Eye (tissue), 1 donor: ENCODE measurements at places on chromosomes 3 and 15.
A peak's percentile ranks its signal among the peaks of the same experiment; 100 is the strongest.

- DNase-seq, result no peak
Observed at GRCh38 chr3:55720614-55721013, 233.5 kb upstream of the WNT5A start.

DNA sequence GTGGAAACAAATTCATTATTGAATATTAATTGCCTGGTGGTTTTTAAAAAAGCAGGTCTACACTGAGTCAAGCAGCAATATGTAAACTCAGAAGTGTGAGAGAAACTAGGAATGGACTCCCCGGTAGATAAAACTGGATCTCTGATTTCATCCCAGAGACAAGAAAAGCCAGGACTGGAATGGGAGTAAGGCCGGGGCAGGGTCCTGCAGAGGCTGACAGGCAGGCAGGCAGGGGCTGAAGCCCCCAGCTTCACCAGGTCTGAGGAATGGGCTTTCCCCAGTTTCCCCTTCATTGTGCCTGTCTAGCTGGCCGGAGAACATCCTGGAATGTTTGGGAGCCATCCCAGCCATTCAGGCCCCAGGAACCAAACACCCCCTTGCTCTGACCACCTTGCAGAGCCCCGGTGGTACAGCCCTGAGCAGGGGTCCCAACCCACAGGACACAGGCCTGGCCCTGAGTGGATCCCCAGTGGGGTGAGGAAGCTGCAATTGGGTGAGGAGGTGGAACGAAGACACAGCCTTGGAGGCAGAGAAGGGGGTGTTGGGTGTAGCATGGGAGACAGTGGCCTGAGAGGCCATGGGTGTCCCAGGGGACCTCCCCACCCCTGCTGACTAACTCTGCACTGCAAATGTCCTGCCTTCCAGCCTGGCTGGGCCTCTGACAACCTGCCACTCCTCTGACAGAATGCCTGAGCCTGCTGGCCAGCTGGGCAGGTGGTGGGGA, 31.7 kb upstream of the XYLB start:
- no peak for DNase-seq

- no peak for DNase-seq
Observed at GRCh38 chr15:27490867-27491595, 520.0 kb downstream of the GABRG3 start.

DNA sequence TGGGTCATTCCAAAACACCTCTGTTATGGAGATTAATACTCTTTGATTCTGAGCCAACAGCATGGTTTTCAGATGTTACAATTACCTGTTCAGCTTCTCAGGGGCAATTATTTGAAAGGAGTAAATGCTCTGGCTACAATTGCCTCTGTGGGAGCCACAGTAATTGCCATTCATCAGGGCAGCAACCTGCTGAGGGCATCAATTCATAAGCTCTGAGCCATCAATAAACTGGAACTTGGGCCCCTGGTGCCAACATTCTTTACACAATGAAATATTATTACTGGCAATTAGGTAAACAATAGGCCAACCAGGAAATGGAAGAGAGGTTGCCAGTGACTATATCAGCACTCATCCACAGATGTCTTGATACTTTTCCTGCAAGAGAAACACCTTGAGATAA, 660.8 kb downstream of the MECOM start:
- peak; percentile 50 for DNase-seq

DNA sequence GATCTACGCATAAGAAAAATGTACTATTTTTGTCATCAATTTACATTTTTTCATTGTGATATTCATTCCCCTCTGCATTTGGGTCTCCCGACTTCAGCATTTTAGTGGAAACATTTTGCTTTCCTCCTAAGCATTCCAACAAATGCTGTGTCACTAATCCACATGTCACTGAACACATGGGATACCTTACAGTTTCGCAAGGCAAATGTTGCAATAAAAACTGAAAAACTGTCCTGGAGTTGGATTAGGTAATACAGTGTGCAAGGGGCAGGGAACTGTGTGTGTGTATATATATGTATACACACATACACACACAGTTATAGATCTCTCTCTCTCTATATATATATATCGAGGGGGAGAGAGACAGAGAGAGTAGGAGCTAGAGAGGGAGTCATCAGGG, 632.2 kb downstream of the MAGI1 start:
- DNase-seq, result no peak

- no peak for DNase-seq
Observed at GRCh38 chr15:33959844-33960548, 8.3 kb upstream of the CHRM5 start.

- DNase-seq, result no peak
Observed at GRCh38 chr3:87491843-87492242, 215.5 kb upstream of the POU1F1 start.

DNA sequence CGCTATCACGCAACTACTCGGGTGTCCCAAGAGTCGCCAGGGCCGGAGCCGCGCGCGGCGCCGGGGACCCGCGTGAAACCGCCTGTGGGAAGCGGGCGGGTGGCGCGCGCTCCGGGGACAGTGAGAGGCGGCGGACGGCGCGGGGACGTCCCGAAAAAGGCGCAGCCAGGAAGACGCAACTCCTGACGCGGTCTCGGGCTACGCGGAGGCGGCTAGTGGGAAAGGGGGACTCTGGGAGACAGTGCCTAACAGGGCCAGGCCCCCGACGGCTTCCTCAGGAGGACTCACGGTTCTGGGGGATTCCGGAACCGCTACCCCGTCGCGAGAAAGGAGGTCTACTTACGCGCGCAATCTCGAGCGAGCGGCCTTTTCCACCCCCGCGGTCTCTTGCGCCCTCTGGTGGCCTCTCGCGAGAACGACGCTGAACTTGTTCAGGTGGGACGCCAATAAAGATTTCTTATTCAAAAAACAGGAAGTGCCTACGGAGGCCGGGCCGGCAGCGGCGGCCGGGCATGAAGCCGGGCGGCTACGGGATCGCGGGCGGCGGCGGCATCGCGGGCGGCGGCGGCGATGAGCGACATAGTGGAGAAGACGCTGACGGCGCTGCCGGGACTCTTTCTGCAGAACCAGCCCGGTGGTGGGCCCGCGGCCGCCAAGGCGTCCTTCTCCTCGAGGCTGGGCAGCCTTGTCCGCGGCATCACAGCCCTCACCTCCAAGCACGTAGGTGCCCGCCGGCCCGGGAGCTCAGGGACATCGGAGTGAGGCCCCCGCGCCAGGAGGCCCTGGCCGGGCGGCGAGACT, at the start of gene AP4E1:
Gene AP4E1 (plus strand): TSS at position 475 of the 801 bp plus-strand sequence. CDS start 96 bp downstream, at position 571.
- DNase-seq, result peak; percentile 99

DNA sequence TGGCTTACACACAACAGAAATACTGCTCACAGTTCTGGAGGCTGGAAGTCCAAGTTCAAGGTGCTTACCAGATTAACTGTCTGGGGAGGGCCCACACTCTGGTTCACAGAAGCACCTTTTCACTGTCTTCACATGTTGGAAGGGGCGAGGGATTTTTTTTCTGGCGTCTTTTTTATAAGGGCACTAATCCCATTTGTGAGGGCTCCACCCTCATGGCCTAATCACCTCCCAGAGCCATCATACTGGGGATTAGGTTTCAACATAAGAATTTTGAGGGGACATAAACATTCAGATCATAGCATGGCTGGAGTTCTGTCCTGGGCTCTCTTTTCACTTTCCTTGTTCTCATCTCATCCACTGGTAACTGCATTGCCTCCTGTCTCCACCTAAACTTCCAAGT, 63.5 kb downstream of the IGF1R start:
- DNase-seq, result no peak

GRCh38 chr15:52523192-52523591, 5.5 kb downstream of the MYO5A start:
- DNase-seq, result no peak

- DNase-seq, result no peak
Observed at GRCh38 chr15:101686718-101687117, 34.5 kb upstream of the TM2D3 start.

- DNase-seq, result no peak
Observed at GRCh38 chr3:4474683-4475490, 7.8 kb upstream of the SUMF1 start.

DNA sequence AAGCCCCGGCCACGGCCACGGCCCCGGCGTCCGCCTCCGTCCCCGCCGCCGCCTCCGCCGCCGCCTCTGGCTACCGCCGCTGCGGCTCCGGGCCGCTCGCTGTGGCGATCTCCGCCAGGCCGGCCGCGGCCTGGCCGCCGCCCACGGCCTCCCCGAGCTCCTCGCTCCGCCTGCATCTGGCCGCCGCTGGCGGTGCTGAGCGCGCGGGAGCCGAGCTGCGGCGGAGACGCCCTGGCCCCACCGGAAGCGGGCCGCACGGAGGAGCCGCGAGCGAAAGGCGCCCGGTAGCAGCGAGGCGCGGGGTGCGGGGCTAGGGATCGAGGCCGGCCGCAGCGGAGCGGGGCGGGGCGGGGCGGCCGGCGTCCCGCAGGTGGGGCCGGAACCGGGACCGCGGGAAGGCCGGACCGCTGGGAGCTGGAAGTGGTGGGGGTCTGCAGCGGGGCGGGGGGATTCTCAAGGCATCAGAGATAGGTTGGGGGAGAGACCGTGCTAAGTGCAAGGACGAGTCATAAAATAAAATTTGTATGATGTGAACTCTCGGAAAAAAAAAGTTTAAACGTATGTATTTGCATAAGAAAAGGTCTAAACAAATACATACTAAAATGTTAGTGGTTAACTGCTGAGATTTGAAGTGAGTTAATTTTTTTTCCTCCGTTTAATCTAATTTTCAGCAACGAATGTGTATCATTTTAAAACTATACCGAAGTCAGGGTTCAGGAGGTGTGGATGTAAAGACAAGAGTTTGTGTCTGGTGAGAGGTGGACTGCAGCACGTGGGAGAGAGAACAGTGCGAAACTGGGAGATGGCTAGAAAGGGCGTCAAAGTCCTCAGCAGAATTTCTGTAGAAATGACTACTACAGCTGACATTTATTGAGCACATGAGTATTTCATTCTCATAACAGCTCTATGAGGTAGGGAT, at the start of gene AVEN:
Gene AVEN (minus strand): TSS at position 334 of the 919 bp plus-strand sequence. CDS start 158 bp downstream, at position 176.
- peak; percentile 78 for DNase-seq

DNA sequence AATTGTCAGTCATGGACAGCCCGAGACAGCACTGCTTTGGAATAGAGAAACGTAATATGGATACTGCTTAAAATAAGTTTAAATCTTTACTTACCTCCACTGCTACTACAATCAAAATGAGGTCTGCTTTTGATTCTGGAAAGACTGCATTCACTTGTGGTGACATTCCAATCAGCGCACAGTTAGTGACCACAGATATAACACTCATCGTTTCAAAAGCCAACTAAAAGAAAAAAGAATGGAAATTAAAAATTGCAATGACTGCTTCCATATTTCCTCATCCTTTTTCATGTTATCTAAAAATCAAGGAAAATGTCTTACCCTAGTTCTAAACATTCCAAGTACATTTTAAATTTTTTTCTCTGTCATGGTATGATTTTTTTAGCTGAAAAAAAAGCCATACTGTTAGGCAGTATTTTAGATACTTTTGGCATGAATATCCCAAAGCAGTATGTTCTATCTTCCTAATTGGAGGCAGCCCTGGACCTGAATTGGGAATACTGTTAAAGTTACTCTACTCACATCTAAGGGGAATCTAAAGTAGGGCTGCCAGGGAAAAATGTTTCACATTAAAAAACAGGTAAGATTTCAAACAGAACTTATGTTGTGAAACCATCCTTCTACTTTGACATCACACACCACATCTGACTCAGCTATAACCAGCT, 72.1 kb downstream of the ANO10 start:
- no peak for DNase-seq

DNA sequence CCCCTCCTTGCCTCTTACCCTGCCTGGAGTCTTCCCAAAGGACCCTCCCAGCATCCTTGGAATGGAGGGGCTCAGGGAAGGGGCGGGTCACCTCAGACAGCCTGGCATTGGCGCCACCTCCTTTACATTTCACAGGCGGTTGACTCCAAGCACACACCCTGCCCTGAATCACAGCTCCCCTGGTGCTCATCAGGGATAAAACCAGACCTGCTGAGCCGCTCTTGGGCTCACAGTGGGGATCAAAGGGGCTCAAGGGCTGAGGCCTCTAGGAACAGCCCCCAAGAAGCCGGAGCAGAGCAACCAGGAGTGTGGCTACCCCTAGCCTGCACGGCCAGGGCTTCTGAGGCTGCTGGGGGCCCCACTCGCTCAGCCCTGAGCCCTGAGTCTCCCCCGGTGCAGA, 16.6 kb downstream of the LINGO1 start:
- no peak for DNase-seq

DNA sequence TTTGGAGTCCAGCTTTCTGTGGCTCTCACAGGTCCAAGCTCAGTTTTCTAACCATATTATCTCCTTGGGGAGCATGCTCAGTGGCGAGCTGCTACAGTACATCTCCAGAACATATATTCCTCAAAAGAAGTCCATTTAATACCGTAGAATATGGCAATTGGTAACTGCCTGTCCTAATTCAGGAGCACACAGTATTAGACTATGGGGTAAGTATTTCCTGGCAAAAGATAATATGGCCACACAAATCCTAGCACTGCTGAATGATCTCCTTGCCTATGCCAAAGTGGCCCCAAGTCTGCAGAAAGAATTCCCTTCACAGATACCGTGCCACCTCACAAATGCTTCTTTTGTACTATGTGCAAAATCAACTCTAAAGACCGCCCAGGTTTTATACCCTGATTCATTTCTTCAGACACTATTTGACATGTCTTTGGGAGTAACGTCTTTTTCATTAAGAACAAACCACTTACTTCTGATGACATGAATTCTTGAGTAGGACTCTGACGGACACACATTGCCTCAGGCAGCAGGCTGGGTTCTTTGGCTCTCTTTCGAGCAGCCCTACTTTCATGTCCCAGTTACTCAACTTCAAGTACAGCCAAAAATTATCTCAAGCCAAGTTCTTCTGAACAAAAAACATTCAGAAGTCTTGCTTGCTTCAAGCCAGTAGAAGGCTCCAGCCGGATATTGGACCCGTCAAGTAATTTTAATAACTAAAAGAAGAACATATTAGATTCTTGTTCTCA, 368.3 kb upstream of the DCBLD2 start:
- DNase-seq, result no peak

DNA sequence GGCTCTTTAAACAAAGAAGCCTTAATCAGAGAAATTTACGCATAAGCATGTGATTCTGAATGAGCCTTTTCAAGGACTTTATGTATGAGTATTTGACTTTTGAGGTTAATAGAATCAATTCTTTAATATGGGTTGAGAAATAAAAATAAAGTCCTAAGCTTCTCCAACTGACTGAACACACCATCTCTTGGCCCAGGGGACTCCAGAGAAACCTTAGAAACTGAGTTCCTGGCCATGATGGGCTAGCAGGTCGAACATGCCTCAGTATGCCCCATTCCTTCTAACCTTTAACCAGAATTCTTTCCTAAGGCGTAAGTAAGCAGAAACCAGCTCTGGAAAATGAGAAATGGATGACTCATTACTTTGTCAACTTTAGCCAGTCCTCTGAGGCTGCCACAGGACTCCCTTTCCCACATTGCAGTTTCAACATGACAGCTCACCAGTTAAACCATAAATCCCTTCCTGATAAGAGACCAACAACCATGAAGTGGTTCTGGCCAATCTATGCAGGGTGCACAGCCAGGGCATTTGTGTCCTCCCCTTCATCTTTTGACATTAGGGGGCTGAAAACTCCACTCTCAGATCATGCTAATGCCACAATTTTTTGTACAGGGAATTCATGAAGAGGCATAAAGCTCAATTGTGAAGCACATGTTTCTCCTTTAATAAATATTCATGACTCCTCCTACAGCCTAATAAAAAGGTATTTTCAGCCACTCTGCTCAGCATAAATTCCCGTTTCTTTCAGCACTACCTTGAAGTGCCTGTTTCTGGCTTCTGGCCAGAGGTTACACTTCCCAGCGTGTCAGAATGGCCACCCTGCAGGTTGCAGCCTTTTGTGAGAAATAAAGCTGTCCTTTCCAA, 33.3 kb downstream of the TM4SF18 start:
- DNase-seq, result peak; percentile 11

- DNase-seq, result peak; percentile 31
Observed at GRCh38 chr15:55526559-55527036, 18.6 kb upstream of the DNAAF4 start.
